ENCODE measurements at places on chromosomes 3 and 15. TPM values are rescaled to one million over a fixed set of nuclear protein-coding genes. Genes with fewer than 3 reads are reported as not detected.

DNA sequence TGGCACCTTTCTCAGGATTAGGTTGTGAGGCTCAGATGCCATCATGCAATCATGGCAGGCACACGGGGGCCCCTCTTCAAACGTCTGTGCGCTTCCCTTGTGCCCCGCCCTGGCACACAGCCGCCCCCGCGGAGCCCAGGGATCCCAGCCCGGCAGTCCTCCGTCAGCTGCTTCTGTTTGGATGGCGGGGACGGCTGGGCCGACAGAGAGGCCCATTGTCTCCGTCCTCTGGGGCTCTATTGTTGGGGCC is 849 bp upstream of the HDAC11 start:
- H3K4me1 ChIP-seq, result peaks cover 37% of the 10 kb centered on the region
- peak; percentile 76 for DNase-seq
- H3K36me3 ChIP-seq, result no peaks in the 10 kb centered on the region
- peak overlapping the region; percentile 95 for H3K27ac ChIP-seq
- no peaks in the 10 kb centered on the region for H3K27me3 ChIP-seq

- no peak for DNase-seq
- H3K27me3 ChIP-seq, result no peaks in the 10 kb centered on the region
- no peak overlapping the region for H3K27ac ChIP-seq
- peaks cover 14% of the 10 kb centered on the region for H3K36me3 ChIP-seq
These were observed 53.4 kb upstream of the DCUN1D1 start for GRCh38 chr3:183033746-183034145.

The OSTN gene
- not detected for polyA plus RNA-seq

The PEX5L gene
- not detected for polyA plus RNA-seq

The CIDEC gene
- 15.0 TPM for polyA plus RNA-seq

Measured in psoas muscle (tissue), 8 donors.